ENCODE measurements at places on chromosomes 11 and 22.
A peak's percentile ranks its signal among the peaks of the same experiment; 100 is the strongest.

DNA sequence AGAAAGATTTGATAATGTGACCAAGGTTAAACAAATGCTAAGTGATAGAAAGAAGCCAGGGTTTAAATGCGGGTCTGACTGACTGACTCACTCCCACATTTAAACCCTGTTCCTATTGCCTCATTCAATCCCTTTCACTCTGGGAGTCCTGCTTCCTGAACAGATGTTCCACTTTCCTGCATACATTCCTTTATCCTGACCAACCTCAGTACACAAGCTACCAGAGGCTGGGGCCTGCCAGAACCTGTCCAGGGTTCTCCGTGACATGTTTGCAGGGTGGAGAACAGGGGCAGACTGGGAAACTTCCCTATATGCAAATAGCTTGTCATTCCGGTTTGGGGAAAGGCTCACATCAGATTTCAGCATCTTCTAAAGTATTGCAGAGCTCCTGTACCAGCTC is 3.0 kb upstream of the ANKK1 start:
- peak; percentile 80 for DNase-seq

DNA sequence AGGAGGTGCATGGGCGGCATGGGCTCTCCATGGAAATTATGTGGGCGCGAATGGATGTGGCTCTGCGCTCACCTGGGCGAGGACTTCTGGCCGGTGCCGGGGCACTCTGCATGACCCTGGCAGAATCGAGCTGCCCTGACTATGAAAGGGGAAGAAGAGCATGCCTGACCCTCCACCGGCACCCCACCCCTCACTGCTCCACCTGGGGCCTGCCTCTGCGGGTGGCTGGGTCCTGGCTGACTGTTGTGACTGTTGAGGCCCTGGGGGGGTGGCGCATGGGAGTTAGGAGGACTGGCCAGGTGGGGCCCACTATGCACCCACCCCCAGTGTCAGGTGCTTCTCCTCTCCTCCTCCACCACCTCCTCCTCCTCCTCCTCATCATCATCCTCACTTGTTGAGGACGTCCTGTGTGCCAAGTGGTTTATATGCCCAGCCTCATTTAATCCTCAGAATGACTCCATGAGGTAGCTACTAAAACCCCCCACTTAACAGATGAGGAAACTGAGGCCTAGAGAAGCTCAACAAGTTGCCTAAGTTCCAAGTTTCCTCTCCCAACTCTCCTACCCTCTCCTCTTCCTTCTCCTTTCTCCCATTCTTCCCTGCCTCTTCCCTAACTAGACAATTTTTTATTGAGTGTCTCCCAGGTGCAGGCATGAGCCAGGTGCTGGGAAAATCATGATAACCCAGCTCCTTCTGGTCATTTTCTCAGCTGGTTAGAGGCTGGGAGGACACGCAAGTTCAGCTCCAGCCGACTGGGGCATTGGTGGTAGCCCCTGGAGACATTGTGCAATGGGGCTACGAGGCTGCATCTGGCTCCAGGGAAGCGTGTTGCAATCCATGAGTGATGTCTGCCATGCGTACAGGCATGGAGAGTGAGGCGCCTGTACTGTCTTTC is 2.3 kb downstream of the MYEOV start:
- peak; percentile 87 for DNase-seq

GRCh38 chr22:25697181-25697664 is 44.8 kb upstream of the MYO18B start:
- DNase-seq = no peak

DNA sequence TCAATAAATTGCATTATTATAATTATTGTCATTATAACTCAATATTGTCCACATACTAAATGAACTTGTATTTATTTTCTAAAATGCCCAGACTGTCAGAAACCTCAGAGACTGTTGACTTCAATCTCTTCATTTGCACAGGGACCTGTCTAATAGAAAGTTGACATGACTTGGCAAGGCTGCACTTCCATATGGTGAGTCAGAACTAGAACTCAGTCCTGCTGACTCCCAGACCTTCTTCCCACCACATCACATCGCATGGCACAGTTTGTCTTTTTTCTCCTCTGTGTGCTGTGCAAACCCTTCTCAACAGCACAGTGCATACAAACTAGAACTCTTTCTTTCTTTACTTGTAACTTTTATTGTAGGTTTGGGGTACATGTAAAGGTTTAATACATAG is 215.1 kb upstream of the BLID start:
- no peak for DNase-seq

GRCh38 chr22:36734171-36735058 is 30.9 kb upstream of the CACNG2 start:
- DNase-seq = peak; percentile 89

- DNase-seq = no peak
Observed at GRCh38 chr11:6601041-6601461, 2.4 kb downstream of the RRP8 start.

DNA sequence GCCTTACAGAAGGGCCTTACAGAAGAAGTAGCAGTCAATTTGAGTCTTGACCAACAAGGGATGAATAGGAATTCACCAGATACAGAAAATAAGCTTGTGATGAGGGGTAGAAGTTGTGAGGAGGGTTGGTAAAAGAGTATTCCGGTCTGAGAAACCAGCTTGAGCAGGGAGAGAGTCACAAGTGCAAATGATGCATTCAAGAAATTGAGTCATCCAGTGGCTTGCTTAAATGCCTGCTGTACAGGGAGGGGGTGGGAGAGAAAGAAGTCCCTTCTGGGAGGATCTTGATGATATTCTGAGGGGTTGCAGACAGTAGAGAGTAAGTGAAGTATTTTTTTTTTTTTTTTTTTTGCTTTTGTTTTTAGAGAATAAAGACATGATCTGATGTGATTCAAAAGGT is 9.2 kb downstream of the CCKBR start:
- DNase-seq = no peak

GRCh38 chr11:121540627-121541026 is 87.9 kb upstream of the SORL1-AS1 start:
- no peak for DNase-seq

Data from GM03348 (cell line).